ENCODE measurements at places on chromosomes 5 and 9.

DNA sequence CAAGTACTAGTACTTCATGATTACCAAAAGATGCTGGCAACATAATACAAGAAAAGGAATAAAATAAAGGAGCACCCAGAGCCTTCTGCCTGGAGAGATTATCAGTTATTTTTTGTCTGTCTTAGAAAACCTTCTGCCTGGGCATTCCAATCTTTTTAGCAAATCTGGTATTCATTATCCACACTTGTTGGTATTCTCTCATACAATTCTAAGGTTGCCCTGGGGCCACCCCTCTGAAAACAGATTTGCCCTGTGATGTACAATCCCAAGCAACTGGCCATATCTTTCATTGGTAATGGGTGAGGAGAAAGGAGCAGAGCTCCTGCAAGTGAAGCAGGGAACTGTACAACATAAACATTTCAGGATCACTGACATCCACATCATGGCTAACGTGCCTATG lies 47.8 kb downstream of the WDR41 start:
- no peak for DNase-seq

DNA sequence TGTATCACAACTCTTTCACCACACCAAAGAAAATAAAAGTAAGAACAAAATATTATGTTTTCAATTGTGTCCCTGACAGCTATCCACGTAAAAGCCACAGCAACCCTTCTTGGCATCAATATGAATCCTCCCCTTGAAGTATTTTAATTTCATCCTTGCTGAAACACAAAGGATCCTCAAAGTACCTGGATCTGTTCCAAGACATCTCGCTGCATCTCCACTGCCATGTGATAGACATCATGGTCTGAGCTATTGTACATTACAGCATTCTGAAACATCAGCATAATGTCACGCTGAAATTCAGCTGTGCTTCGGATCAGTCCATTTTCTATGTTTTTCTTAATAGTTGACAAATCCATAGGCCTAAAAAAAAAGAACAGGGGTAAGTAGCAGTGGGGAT lies 17.7 kb downstream of the BRD8 start:
- no peak for DNase-seq

GRCh38 chr5:8114597-8115266 lies 245.8 kb downstream of the MTRR start:
- no peak for DNase-seq

DNA sequence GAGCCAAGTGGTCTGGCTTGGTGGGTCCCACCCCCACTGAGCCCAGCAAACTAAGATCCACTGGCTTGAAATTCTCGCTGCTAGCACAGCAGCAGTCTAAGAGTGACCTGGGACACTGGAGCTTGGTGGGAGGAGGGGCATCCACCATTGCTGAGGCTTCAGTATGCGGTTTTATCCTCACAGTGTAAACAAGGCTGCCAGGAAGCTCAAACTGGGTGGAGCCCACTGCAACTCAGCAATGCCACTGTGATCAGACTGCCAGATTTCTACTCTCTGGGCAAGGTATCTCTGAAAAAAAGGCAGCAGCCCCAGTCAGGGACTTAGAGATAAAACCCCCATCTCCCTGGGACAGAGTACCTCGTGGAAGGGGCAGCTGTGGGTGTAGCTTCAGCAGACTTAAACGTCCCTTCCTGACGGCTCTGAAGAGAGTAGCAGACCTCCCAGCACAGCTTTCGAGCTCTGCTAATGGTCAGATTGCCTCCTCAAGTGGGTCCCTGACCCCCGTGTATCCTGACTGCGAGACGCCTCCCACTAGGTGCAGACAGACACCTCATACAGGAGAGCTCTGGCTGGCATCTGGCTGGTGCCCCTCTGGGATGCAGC lies 18.2 kb upstream of the STK32A start:
- DNase-seq: no peak

- DNase-seq: no peak
Observed at GRCh38 chr5:101068298-101068697, 165.2 kb upstream of the ST8SIA4 start.

DNA sequence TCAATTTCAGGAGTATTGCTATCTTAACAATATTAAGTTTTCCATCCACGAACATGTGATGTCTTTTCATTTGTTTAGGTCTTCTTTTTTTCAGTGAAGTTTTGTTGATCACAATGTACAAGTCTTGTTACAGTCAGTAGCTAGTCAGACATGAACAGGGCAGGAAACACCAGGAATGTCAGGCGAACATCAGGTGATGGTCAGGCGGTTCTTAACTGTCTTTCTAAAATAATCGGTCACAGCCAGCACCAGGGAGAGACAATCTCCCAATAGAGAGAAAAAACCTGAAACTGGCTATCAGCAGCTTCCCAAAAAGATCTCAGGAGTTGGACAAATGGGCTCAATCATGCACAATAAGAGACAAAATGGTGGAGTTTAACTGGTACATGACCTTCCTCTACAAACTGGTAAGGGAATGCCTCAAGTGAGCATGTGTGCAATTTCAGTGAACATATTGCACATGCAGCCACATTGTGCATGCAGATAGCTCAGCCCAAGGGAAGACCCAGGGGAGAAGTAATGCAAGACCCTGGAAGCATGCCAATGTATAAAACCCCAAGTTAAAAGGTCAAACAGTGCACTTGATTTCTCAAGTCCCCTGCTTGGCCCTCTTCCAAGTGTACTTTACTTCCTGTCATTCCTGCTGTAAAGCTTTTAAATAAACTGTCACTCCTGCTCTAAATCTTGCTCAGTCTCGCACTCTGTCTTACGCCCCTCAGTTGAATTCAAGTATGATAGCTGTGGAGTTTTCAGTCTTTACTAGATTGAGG lies 176.1 kb upstream of the RASEF start:
- peak; percentile 56 for DNase-seq

GRCh38 chr9:103471241-103471640 lies 476.1 kb downstream of the CYLC2 start:
- no peak for DNase-seq

- DNase-seq: no peak
Observed at GRCh38 chr9:125674981-125675973, 31.7 kb downstream of the MAPKAP1 start.

All from NCI-H1105 (cell line).